Astrocyte (in vitro differentiated cells and primary cell): ENCODE measurements at places on chromosomes 6 and 20. TPM values are rescaled to one million over a fixed set of nuclear protein-coding genes. Genes with fewer than 3 reads are reported as not detected.
A peak's percentile ranks its signal among the peaks of the same experiment; 100 is the strongest.

Gene MC3R
- total RNA-seq, result not detected in 2 replicates

Gene CYP21A2
- 0.11 and 0.46 TPM in 2 replicates for total RNA-seq

Gene BCAS1
- 0.31 TPM in 1 of 2 replicates, not detected in the other for total RNA-seq

Gene ZBTB46
- total RNA-seq, result 12.9 and 13.9 TPM in 2 replicates

Gene WFDC8
- total RNA-seq, result not detected in 2 replicates

Gene SAPCD1
- 0.72 and 1.2 TPM in 2 replicates for total RNA-seq

Gene KATNA1
- total RNA-seq, result 13.7 and 14.3 TPM in 2 replicates

Gene CNR1
- 0.84 and 1.00 TPM in 2 replicates for total RNA-seq

Gene MRPL18
- 64.6 and 69.3 TPM in 2 replicates for total RNA-seq

Gene BPIFB1
- not detected in 2 replicates for total RNA-seq

Gene ID4
- total RNA-seq, result 12.0 and 12.8 TPM in 2 replicates

Gene PDE10A
- total RNA-seq, result 5.4 and 7.4 TPM in 2 replicates

DNA sequence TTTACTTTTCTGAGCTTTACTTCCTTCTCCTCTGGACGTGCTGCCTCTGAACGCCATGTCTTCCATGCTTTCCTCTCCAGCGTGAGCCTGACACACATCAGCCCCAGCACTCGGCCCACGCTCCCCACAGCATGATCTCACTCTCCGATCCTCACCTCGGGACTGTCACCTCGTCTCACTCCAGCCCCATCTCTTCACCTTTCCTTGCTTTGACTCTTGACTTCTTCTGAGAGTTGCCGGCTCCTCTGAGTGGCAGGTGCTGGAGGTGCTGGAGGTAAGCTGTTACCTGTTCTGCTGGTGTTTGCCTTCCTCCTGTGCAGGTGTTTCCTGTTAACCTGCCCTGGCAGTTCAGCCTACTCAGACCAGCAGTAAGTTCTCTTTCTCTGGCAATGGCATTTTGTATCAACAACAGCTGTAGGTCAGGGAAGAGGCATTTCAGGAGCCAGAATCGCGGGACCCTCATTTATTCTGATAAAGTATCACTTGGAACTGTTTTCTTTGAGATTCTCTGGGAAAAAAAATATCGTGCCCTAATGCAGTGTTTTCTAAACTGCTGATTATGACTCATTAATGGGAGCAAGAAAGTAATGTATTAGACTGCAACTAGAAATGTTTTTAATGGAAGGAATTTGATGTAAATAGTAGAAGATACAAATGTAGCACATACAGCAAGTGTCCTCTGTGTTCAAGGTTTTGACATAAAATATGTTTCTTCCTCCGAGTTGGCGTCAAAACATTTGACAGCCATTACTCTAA lies 106.5 kb downstream of the ARID1B start:
- H3K36me3 ChIP-seq, result no peaks in the 10 kb centered on the region
- DNase-seq, result no peak

DNA sequence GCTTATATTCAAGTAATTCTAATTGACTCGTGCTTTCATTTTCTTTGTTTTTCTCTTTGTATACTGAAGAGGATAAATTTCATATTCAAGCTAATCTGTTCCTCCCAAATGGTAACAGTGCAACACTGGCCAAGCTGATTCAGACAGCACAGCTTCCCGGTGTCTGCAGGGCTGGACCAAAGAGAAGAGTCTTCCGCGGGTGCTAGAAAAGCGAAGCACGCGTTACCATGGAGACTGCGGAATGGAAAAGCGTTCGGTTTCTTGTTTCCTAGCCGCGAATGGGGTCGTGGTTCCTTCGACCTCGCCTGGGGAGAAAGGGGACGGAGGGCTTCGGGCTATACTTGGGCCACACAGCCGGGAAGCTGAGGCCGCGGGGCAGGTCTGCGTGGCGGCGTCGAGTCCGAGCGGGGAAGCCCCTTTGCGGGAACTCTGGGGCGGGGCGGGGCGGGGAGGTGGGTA lies 6.2 kb upstream of the ZNF311 start:
- H3K36me3 ChIP-seq, result no peaks in the 10 kb centered on the region
- H3K27me3 ChIP-seq, result no peaks in the 10 kb centered on the region
- no peak overlapping the region for H3K27ac ChIP-seq

GRCh38 chr6:135008072-135008940 lies 46.3 kb downstream of the HBS1L start:
- DNase-seq, result no peak
- no peak overlapping the region for H3K27ac ChIP-seq
- H3K4me3 ChIP-seq, result no peak overlapping the region
- H3K36me3 ChIP-seq, result no peaks in the 10 kb centered on the region
- no peaks in the 10 kb centered on the region for H3K4me1 ChIP-seq

DNA sequence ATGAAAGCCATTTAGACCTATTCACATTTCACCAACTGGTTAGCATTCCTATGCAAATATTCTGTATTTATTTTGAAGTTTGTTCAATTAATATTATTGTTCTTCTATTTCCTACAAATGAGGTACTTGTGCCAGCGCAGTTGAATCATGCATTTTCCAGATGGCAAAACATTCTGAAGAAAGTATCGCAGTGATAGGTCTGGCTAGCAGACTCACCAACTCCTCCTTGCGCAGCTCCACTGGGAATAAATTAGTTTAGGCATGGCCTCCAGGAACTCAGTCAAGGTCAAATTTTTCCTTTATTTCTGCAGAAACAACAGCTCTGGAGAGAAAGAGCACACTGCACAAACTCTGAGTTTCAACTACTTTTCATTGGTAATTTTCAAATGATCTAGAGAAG lies 437.7 kb downstream of the COL12A1 start:
- H3K4me1 ChIP-seq, result no peaks in the 10 kb centered on the region
- H3K4me3 ChIP-seq, result no peak overlapping the region

GRCh38 chr6:159435701-159436100 lies 257.3 kb downstream of the SOD2 start:
- no peaks in the 10 kb centered on the region for H3K36me3 ChIP-seq
- H3K27ac ChIP-seq, result no peak overlapping the region
- H3K4me1 ChIP-seq, result no peaks in the 10 kb centered on the region

GRCh38 chr6:3504354-3504753 lies 47.5 kb upstream of the SLC22A23 start:
- no peaks in the 10 kb centered on the region for H3K27me3 ChIP-seq
- H3K4me1 ChIP-seq, result peaks cover 7% of the 10 kb centered on the region
- no peak overlapping the region for H3K27ac ChIP-seq
- H3K4me3 ChIP-seq, result no peak overlapping the region

DNA sequence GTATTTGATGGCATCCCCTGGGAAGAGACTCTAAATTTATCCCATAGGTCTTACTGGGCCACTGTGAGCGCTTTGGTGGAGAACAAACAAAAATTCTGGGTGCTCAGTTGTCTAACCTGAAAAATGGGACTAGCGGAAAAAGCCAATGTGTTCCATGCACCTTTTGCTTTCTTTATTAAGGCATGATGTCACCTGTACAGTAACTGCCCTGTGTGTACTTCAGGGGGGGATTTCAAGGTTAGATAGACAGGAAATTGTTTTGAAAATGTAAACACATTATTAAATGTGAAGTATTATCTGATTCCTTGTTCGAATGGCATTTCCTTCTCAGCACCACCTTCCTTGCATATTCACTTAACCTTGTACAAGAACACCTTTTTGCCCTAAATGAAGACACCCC lies 1.2 kb upstream of the EDN1 start:
- peaks cover 24% of the 10 kb centered on the region for H3K4me1 ChIP-seq
- H3K27ac ChIP-seq, result no peak overlapping the region
- no peak for DNase-seq
- H3K27me3 ChIP-seq, result no peaks in the 10 kb centered on the region
- H3K4me3 ChIP-seq, result no peak overlapping the region

GRCh38 chr6:152952045-152952444 lies 30.8 kb downstream of the FBXO5 start:
- no peaks in the 10 kb centered on the region for H3K4me1 ChIP-seq
- peaks cover 3% of the 10 kb centered on the region for H3K27me3 ChIP-seq
- H3K36me3 ChIP-seq, result no peaks in the 10 kb centered on the region
- H3K27ac ChIP-seq, result no peak overlapping the region
- peak; percentile 64 for DNase-seq

DNA sequence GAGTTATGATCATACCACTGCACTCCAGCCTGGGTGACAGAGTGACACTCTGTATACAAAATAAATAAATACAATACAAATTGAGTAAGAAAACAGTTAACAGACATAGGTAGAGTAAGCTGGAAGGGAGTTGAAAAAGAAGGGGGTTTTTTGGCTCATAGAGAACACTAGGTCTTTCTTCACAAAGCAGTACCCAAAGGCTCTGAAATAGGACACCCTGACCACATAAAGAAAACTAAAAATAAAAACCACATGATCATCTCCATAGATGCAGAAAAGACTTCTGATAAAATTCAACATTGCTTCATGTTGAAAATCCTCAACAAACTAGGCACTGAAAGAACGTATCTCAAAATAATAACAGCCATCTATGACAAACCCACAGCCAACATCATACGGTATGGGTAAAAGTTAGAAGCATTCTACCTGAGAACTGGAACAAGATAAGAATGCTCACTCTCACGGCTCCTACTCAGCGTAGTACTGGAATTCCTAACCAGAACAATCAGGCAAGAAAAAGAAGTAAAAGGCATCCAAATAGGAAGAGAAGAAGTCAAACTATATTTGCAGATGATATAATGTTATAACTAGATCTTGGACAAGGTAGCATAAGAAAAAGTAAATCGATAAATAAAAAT lies 48.6 kb downstream of the TOMM6 start:
- no peak overlapping the region for H3K27ac ChIP-seq
- DNase-seq, result no peak
- H3K27me3 ChIP-seq, result no peaks in the 10 kb centered on the region
- H3K36me3 ChIP-seq, result no peaks in the 10 kb centered on the region
- no peak overlapping the region for H3K4me3 ChIP-seq

GRCh38 chr6:160513836-160514235 lies 150.2 kb downstream of the LPA start:
- no peaks in the 10 kb centered on the region for H3K36me3 ChIP-seq
- H3K27ac ChIP-seq, result no peak overlapping the region
- no peak overlapping the region for H3K4me3 ChIP-seq

GRCh38 chr6:169960886-169961611 lies 209.6 kb downstream of the ERMARD start:
- H3K4me3 ChIP-seq, result no peak overlapping the region
- no peaks in the 10 kb centered on the region for H3K27me3 ChIP-seq
- no peaks in the 10 kb centered on the region for H3K4me1 ChIP-seq
- no peak overlapping the region for H3K27ac ChIP-seq
- no peak for DNase-seq

- peak; percentile 91 for DNase-seq
- H3K4me1 ChIP-seq, result peaks cover 28% of the 10 kb centered on the region
- H3K27ac ChIP-seq, result peak overlapping the region; percentile 26
Measured at GRCh38 chr6:35096129-35096862, 44.8 kb downstream of the TCP11 start.

GRCh38 chr20:59314997-59315396 lies 14.6 kb downstream of the EDN3 start:
- no peaks in the 10 kb centered on the region for H3K27me3 ChIP-seq
- no peak for DNase-seq
- H3K4me1 ChIP-seq, result no peaks in the 10 kb centered on the region
- no peak overlapping the region for H3K4me3 ChIP-seq
- H3K27ac ChIP-seq, result no peak overlapping the region

DNA sequence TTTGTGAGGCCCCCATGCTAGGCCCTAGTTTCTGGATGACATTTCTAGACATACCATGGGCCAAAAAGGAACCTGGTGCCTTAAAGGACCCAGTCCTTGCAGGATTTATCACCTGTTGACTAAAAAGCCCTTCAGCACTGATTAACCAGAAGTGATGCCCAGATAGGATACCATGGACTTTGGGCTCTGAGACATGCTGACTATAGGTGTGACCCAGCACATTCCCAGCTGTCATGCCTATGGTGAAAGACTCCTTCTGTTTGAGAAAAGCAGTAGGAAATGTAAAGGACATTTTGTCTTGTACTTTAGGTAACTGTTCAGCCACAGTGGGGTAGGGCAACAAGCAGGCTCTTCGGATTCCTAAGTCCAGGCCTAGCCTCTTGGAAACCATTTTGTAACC lies 724.2 kb downstream of the CD109 start:
- no peak overlapping the region for H3K4me3 ChIP-seq
- no peaks in the 10 kb centered on the region for H3K36me3 ChIP-seq
- no peak overlapping the region for H3K27ac ChIP-seq
- DNase-seq, result no peak

- DNase-seq, result no peak
- H3K36me3 ChIP-seq, result no peaks in the 10 kb centered on the region
- H3K4me3 ChIP-seq, result no peak overlapping the region
- H3K27me3 ChIP-seq, result no peaks in the 10 kb centered on the region
- no peak overlapping the region for H3K27ac ChIP-seq
Measured at GRCh38 chr6:53142810-53143209, 5.8 kb downstream of the GCM1 start.

DNA sequence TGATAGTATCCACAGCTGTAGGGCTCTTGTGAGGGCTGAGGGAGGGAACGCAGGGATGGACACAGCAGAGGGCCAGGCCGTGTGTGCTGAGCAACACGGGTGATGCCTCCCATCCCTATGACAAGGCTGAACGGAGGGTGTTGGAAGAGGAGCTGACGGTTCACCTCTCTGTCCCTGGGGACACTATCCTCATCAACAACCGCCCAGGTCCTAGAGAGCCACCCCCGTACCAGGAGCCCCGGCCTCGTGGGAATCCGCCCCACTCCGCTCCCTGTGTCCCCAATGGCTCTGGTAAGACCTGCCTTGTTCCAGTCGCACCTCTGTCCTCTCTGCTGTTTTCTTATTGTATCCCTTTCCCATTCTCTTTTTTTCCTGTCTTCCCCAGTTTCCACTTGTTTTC lies 10.1 kb downstream of the DDR1 start:
- H3K27me3 ChIP-seq, result no peaks in the 10 kb centered on the region
- peaks cover 4% of the 10 kb centered on the region for H3K36me3 ChIP-seq
- no peak for DNase-seq
- H3K4me1 ChIP-seq, result peaks cover 8% of the 10 kb centered on the region
- H3K27ac ChIP-seq, result no peak overlapping the region
- no peak overlapping the region for H3K4me3 ChIP-seq

DNA sequence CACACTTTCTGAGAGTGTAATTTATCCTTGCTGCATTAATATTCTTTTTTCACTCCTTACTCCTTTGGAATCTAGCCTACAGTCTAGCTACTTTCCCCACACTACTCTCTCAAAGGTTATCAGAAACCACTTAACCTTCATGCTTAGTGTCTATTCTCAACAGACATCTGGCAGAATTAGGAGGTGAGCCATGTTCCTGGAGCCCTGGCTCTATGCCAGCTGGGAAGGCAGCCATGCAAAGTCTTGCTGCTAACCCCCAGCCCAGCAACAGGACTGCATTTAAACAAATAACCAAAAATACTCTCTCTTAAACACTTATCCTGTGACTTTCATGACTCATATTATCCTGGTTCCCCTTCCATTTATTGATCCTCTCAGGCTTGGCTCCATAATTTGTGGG lies 260.2 kb downstream of the BCKDHB start:
- H3K27ac ChIP-seq, result no peak overlapping the region
- H3K4me3 ChIP-seq, result no peak overlapping the region

GRCh38 chr20:2922957-2923356 lies 49.7 kb downstream of the PTPRA start:
- H3K4me3 ChIP-seq, result no peak overlapping the region
- H3K36me3 ChIP-seq, result peaks cover 4% of the 10 kb centered on the region
- H3K4me1 ChIP-seq, result no peaks in the 10 kb centered on the region
- no peak for DNase-seq
